ENCODE measurements at places on chromosomes 5 and 9.

DNA sequence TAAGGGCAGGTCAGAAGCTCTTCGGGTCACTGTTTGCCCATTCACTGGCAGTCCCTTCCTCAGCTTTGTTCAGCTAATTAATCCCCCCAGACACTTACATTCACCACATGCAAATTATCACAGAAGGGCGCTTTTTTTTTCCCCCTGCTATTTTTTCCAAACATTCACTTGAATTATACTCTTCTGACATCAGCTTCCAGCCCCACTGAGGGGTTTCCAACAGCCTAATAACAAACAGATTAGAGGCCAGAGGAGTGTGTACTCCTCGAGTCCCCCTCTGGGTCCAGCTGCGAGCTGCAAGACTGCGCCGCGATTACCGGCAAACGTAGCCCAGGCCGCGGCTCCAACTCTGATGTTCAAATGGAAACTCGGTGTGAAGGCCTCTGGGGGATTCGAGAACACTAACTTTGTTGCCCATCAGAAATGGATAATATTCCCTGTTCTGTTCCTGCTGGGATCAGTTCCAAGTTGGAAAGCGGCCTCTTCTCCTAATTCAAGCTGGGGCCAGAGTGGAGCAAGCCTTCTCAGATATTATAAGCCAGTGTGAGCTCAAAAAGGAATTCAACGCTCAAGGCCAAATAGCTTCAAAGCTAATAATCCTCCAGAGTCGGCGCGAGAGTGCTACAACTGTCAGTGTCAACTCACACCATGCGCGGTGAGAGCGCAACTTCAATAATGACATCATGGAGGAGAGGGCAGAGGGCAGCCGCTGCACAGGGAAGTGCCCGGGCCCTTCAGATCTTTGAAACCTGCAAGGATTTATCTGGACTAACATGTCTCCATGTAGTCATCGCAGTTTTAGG lies 560.8 kb downstream of the BNC2 start:
- no peak for DNase-seq

DNA sequence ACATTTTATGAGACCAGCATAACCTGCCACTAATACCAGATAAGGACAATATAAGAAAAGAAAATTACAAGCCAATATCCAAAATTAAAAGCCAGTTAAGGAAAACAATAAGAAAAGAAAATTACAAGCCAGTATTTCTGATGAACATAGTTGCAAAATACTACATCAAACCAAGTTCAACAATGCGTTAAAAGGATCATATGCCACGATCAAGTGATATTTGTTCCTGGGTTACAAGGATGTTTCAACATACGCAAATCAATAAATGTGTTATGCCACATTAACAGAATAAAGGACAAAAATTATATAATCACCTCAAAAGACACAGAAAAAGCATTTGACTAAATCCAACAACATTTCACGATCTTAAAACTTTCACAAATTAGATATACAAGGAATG lies 431.9 kb downstream of the ELAVL2 start:
- DNase-seq: no peak

DNA sequence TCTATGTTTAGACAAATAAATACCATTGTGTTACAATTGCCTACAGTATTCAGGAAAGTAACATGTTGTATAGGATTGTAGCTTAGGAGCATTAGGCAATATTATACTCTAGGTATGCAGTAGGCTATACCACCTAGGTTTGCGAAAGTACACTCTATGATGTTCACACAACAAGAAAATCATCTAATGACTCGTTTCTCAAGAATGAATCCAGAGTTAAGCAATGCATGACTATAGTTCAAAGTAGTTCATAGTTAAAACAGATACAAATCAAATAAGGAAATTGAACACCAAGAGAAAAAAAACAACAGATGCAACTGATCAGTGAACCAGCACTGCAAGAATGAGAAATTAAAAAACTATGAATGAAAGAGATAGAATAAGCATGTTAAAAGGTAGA lies 27.6 kb upstream of the ABLIM3 start:
- DNase-seq: no peak

- no peak for DNase-seq
Observed at GRCh38 chr5:169988206-169988605, 7.9 kb upstream of the INSYN2B start.

GRCh38 chr9:95007226-95007869 lies 280.8 kb downstream of the AOPEP start:
- DNase-seq: no peak

DNA sequence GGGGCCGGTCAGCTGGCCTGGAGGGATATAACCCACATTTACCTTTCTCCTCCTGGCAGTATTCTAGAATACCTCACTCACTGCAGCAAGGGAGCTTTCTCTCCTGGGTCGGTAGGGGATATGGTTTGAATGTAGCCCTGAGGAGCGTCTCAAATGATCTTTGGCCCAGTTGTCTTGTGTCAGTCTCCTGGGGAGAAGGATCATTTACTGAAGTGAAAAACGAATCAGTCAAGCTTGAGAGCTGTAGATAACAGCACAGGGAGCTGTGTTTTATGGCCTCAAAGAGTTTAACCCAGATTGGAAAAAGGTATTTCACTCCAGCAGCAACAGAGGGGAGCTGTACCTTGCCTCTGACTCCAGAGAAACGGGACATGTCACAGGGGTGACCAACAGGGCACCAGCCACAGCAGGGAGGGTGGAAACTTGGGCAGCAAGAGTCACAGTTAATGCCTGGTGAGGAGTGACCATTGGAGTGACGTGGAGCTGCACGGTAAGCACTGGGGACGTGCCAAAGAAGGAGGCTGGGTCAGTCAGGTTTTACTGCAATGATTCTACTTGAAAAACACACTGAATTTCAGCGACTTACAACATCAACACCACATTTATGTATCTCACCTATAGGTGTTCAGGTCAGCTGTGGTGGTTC lies 29.8 kb upstream of the ZFR start:
- DNase-seq: no peak

DNA sequence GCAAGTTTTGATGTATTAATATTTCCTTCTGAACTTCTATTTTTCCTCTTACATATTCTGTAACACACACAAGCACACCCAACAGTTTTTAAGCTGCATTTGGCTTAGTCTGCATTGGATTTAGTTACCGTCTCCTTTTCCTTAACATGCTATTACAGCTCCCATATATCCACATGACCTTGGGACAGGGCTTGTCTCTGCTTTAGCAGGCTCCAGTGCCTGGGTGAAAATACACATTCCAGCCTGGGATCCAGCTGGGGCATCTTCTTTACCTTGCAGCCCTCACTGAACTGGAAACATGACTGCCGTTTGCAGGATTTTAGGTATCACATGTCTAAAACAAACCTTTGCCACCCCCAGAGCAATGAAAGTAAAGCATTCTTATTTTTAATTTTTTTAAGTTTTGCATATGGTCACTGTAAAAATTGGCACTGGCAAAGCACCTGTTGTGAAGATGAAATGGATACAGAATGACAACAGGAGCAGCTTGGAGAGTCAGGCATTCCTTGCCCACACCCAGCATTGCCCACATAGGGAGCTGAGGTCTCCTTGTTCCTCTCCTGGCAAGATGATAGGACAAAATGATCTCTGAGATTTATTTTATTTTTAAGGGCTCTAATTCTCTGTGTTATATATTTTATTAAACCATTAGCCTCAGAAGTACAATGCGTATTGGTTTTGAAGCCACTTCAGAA lies 4.0 kb downstream of the GADD45G start:
- DNase-seq: no peak

- DNase-seq: no peak
Observed at GRCh38 chr9:23563517-23563916, 262.5 kb downstream of the ELAVL2 start.

All from naive thymus-derived CD4-positive, alpha-beta T cell (primary cell).